ENCODE measurements at places on chromosomes 16 and 17. TPM values are rescaled to one million over a fixed set of nuclear protein-coding genes. Genes with fewer than 3 reads are reported as not detected.
A peak's percentile ranks its signal among the peaks of the same experiment; 100 is the strongest.

DNA sequence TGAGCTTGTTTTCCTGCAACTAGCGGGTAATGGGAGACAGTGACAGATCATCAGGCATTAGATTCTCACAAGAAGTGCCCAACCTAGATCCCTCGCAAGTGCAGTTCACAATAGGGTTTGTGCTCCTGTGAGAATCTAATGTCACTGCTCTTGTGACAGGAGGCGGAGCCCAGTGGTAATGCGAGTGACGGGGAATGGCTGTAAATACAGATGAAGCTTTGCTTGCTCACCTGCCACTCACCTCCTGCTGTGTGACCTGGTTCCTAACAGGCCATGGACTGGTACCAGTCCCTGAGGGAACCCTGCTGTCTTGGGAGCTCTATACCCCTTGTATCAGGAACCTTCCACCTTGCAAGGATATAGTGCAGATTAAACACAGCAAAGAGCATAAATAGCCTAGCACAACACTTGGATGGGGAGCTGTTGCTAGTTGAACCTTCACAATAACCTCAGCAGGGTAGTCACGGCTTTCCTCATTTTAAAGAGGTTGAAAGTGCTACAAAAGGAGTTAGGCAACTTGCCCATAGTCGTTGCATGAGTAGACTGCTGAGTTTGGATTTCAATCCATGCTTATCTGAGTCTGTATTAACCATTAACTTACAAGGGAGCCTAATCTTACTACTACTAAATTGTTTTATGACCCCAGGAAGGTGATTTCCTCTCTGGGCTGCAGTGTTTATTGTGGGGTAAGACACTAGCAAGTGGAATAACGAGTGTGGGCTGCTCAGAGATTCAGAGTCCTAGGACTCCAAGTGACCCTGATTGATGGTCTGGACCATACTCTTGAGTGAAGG, 156.6 kb upstream of the ZFHX3 start:
- no peak for DNase-seq

DNA sequence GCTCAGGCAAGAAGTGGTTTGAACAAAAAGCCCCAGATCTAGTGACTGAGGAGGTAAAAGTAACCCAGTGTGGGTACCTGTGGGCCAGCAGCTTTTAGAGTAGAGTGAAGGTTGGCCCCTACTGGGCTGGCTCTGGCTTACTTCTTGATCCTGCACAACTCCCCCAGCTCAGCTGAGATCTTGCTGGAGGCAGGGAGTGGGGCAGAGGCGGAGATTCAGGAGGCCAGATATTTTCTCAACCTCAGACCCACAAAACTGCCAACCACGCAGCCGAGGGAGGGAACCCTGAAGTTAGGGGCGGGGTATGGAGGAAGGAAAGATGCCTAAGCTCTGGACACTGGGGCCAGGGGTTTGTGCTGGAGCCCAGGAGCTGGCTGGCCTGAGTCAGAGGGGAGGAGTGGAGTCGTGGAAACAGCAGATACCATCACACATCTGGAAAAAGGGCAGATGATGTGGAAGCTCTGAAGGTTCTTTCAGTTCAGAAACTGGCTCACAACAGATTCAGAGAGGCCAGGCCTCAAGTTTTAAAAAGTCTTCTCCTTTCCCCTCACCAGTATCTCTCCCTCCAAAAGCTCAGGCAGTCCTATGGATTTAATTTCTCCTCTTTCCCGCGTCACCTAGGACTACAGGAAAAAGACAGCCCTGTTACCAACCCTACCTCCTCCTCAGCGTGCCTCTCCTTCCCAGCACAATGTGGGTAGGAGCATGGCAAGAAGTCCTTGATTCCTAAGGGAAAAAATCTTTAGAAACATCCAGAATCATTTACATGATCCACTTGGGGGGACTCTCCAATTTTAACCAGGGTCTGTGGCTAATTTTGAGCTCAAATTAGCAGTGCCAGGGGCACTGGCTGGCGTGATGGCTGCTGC, 48.1 kb downstream of the MYO18A start:
- DNase-seq, result no peak

DNA sequence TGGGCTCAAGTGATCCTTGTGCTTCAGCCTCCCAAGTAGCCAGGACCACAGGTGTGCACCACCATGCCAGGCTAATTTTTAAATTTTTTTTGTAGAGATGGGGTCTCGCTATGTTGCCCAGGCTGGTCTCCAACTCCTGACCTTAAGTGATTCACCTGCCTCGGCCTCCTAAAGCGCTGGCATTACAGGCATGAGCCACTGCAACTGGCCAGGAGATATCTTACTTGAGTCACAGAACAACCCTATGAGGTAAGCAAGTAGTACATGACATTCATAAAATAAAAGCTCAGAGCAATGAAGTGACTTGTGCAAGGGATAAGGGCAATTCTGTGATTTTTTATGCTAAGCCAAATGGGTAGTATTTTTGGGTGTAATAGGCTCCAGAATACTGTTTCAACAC, 57.3 kb downstream of the CDC27 start:
- DNase-seq, result no peak

The CD79B gene
- 3.2 TPM for total RNA-seq

The PABPN1L gene
- total RNA-seq, result not detected

The MON1B gene
- total RNA-seq, result 44.7 TPM

DNA sequence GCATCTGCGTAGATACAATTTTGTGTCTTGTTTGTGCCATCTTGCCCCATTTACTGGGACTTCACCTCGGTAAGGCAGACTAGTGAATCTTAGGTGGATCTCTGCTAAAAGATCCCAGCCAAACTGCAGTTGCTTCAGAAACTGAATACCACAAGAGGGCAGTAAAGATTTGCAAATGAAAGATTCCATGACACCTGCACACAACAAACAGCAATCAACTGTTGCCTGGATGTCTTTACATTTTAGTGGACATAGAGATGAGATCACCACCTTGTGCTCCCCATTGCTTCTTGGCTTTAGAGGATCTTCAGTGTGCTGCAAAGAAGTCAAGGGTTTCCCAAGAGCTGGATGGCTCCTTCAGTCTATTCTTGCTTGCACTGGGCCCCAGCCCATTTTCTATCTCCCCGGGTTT, 119.2 kb upstream of the CACNG5 start:
- DNase-seq, result no peak

The FAM171A2 gene
- 28.5 TPM for total RNA-seq

The MYO15B gene
- 35.6 TPM for total RNA-seq

DNA sequence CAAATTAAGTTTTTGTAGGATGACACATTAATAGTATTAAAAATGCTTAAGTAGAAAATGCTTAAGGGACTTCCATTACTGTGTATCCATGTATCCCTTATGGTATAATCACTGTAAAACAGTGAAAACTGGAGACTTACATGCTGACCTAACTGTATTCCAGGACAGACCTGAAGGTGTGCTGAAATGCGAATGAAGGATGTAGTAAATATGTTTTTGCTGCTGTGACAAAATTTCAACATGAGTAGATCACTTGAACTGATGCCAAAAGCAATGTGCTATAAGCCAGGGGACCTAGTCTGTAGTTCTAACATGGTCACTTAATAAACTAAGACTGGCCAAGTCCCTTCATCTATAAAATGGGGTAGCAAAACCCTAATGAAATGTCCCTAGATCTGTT, 142.0 kb upstream of the CORO6 start:
- no peak for DNase-seq

The TBC1D26 gene
- total RNA-seq, result 3.6 TPM

The PYDC1 gene
- 9.5 TPM for total RNA-seq

The MLKL gene
- 4.4 TPM for total RNA-seq

DNA sequence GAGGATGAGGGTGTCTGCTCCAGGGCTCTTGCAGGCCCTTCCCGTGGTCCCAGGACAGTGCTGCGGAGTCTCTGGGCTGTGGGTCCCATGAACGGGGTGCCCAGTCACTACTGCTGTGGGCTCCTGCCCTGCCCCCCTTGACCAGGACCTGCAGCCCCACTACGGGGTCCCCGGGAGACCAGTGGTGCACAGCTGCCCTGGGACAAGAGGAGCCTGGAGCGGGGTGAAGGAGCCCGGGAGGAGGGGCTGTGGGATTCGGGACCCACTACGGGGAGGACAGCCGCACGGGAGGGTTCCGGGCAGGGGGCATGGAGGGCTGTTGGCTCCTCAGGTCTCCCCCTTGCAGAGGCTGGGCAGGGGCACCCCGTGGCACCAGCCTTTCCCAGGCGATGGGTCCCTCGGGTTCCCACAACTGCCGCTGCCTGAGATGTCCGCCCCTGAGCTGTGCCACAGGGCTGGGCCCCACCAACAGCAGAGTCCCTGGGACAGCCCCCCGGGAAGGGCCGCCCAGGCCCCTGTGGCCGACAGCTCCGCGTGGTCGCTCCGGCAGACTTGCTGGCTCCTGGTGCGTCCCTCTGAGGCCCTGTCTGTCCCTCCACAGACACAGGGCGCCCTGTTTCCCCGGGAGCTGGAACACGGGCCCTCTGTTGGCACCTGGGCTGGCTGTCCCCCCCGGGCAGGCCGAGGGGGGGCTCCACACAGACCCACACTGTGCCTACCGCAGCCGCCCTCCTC, 52.1 kb upstream of the GNG13 start:
- DNase-seq, result no peak

GRCh38 chr16:14140923-14141322, 69.8 kb downstream of the MRTFB start:
- no peak for DNase-seq

GRCh38 chr16:56667581-56668571, at the start of gene MT1G:
MT1G (minus strand) TSS chr16:56668065; CDS start chr16:56667993, 72 bp downstream.
- DNase-seq, result peak; percentile 65

DNA sequence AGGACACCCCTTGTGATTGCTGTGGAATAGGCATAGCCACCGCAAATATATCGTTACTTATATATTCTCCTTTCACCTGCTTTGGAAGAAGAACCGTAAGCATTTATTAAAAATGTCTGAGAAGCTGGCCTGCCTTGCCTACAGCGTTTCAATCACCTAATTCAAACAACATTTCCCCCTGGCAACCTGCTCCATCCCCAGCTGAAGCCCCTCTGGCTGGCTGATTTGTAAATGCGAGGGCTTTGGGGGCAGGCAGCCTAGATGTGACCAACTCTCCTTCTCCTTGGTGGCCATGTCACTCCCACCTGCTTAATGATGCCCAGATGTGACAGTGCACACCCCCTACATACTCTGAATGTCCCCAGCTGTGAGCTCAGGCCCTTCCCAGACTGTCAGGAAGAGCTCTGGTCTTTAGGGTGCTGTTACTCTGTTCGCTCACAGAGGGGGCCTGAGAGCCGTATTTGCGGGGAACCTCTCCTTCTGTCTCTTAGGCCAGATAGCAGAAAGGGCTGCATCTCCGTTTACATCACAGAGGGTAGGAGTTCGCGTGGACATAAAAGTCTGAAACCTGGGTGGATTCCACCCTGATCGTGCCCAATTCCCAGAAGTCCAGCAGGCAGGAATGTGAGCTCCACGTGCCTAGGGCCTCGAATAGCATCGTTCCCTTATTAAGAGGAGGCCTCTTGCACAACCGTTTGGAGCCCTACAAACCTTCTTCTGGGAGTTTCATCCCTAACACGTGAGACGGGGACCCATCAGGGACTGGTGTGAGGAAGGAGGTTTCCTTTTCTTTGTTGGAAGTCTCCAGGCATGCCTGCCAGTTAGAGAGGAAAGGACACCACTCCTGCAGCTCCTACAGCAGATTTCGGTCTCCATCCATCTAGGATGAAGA, 2.4 kb upstream of the SDK2 start:
- DNase-seq, result peak; percentile 61

- DNase-seq, result peak; percentile 26
Observed at GRCh38 chr16:89326721-89327120, 109.2 kb downstream of the ZNF778 start.

The MYH11 gene
- 0.69 TPM for total RNA-seq

GRCh38 chr17:79888009-79888540, 48.8 kb upstream of the CBX4 start:
- no peak for DNase-seq

- no peak for DNase-seq
Observed at GRCh38 chr16:12541672-12542071, 262.0 kb downstream of the CPPED1 start.

- no peak for DNase-seq
Observed at GRCh38 chr16:15880434-15881308, 7.7 kb downstream of the CEP20 start.

DNA sequence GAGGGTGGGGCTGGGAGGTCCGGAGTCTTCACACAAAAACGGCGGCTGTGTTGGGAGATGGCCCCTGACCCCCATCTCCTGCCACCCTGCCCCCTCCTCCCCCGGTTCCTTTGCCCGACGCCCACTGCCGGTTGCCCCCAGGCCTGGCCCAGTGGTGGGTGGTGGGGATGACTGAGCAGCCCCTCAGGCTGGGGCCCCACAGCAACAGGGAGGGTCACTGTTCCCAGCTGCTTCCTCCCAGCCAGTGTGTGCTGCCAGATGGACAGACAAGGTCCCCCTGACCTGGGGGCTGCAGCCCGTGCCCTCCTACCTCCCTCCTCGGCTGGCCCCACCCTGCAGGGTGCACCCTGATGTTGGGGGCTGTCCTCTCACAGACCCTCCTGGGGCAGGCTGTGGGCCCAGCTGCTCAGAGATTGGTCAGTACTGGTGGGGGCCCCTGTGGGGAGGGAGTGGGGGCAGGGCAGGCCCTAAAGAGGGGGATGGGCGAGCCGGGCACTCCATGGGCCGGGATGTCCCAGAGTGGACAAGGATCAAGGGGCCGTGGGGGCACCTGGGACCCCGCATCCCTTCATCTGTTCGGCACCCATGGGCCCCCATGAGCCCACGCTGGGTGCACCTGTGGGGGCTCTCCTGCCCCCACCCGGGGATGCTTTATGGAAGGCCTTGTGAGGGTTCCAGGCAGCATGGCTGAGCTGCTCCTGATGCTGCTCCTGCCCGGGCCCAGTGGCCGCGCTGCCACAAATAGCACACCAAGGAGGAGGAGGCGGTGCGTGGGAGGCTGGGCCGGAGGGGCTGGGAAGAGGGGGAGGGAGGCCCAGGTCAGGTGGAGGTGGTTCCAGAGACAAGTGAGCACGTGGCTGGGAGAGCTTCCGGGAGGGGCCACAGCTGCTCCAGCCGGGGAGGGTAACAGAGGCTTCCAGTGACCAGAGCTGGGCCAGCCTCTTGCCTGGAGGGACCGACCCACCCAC, 5.1 kb downstream of the C1QTNF8 start:
- DNase-seq, result no peak
